ENCODE measurements at places on chromosomes 2 and 18. TPM values are rescaled to one million over a fixed set of nuclear protein-coding genes. Genes with fewer than 3 reads are reported as not detected.
A peak's percentile ranks its signal among the peaks of the same experiment; 100 is the strongest.

The MYCN gene
- total RNA-seq = 0.22 TPM

The ANTXR1 gene
- total RNA-seq = 0.05 TPM

The RGPD6 gene
- total RNA-seq = 17.5 TPM

The POTEI gene
- not detected for total RNA-seq

The AQP12B gene
- not detected for total RNA-seq

The SDC1 gene
- total RNA-seq = 0.14 TPM

The OSBPL6 gene
- 2.5 TPM for total RNA-seq

The DYSF gene
- total RNA-seq = 3.8 TPM

DNA sequence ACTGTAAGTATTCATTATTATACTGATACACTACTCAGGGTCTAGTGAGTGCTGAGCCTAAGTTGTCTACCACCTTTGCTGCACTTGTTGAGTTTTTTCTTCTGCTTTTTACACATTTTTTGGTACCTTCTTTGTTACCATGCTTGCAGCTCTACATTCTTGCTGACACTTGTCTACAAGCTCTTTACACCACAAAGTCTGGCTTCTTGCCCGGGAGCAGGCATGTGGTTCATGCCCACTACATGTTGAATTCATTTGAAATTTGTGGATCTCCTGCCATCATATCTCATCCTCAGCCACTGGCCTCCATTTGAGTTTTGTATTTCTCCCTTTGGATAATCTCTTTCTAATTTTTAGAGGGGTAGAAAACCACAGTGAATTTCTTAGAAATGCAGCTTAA, 29.9 kb downstream of the IL18R1 start:
- no peak for DNase-seq

DNA sequence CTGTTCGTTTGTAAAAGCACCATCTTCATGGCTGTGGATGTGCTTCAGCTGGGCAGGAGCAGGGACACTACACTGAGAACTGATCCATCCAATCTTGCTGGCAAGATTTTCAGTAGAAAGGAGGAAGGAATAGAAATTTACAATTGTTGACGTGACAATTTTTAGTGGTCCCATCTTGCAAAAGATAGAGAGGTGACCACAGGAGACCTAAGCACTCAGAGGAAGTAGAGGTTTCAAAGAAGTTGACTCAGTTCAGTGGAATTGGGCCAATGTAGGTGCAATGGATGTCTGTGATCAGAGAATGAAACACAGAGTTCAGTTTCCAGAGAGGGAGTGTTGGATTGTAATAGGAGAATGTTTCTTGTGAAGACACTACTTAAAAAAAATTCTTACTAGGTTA, 1.4 kb downstream of the UGT1A5 start:
- no peak for DNase-seq

DNA sequence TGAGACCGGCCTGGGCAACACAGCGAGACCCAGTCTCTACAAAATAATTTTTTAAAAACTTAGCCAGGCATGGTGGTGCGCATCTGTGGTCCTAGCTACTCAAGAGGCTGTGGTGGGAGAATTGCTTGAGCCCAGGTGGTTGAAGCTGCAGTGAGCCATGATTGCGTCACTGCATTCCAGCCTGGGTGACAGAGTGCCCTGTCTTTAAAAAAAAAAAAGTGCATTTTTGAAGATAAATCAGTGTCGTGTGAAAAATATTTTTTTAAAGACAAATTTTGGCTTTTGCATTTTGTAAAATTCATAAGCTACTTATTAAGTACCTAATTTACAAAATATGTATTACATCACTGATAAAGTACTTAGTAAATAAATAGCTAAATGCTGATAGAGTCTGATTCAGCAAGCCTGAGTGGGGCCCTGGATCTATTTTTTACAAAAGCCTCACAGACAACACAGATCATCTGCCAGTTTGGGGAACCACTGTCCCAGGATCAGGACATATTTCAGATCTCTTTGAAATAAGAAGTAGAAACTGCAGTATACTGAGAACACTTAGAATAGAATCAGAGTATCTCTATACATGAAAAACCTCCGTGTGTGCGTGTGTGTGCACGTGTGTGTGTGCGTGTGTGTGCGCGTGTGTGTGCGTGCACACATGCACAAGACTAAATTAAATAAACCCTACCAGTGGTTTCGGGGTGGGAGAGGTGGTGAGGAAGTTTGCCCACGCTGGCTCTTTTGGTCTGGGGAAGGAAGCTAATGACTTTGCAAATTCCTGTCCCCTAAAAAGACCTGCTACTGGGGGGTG, 61.6 kb downstream of the AAK1 start:
- DNase-seq = peak; percentile 55

GRCh38 chr2:119028327-119029174, 86.6 kb downstream of the MARCO start:
- DNase-seq = peak; percentile 25

DNA sequence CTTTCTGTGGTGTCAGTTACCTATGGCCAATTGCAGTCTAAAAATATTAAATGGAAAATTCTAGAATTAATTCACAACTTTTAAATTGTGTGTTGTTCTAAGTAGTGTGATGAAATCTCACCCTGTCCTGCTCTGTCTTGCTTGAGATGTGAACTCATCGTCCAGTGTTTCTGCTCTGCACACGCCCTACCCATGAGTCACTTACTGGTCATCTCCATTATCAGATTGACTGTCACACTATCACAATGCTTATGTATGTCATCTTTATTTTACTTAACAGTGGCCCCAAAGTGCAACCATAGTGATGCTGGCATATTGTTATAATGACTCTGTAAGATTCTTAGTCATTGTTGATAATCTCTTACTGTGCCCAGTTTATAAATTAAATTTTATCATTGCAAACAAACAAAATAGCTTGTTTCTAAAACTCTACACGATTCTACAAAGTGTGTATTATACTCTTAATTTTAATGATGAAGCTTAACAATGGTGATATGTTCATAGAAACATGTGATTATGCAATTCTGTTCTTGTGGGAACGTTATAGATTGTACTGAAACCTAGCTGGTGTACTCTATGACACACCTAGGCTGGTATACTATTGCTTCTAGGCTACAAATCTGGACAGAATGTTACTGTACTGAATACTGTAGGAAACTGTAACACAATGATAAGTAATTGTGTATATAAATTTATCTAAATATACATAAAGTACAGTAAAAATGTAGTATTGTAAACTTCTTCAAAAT, 1086.8 kb upstream of the PIK3C3 start:
- DNase-seq = no peak

DNA sequence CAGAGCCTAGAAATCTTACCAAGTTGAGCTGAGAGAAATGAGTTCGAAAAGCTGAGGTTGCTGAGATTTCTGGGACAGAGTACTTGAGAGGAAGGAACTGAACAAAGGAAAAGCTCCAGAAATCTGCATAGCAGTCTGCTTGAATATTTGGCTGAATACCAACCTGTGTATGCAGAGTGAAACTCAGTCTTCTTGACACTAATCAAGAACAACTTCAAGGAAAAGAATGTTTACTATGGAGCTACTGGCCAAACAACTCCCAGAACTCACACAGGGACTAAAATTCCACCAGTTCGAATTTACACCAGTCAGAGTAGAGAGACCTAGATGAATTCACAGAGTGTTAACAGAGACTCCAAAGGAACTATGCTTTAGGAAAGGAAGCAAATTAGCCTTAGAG, 66.5 kb downstream of the USP37 start:
- DNase-seq = no peak

DNA sequence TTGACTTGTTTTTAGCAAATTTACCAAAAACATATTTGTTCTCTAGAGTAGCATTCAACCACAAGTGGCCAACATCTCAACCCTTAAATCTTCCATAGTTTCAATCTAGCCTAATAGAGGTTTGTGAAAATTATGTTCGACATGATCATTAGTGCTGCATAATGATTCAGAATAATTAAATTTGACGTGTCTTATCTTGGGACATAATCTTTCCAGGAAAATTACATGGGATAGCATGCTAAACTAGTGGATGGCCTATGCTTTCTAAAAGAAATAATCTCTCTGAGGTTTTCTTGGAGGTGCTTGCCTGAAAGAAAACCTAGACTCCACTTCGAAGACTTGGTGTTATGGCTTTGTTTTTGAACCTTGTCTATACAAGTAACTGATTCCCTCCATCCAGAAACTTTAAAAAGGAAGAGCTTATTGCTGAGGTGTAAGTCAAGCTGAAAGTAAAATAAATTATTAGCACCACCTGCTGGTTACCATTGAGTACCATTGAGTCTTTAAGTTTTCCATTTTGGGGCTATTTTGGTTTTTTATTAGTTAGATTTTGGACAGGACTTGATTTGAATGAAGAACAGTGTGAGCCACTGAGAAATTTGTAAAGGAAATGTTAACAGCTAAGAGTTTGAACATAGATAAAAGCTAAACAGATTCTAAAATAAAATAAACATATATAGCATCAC, 32.7 kb downstream of the COX7A2L start:
- no peak for DNase-seq

GRCh38 chr2:9970200-9971044, 18.9 kb downstream of the GRHL1 start:
- DNase-seq = no peak

DNA sequence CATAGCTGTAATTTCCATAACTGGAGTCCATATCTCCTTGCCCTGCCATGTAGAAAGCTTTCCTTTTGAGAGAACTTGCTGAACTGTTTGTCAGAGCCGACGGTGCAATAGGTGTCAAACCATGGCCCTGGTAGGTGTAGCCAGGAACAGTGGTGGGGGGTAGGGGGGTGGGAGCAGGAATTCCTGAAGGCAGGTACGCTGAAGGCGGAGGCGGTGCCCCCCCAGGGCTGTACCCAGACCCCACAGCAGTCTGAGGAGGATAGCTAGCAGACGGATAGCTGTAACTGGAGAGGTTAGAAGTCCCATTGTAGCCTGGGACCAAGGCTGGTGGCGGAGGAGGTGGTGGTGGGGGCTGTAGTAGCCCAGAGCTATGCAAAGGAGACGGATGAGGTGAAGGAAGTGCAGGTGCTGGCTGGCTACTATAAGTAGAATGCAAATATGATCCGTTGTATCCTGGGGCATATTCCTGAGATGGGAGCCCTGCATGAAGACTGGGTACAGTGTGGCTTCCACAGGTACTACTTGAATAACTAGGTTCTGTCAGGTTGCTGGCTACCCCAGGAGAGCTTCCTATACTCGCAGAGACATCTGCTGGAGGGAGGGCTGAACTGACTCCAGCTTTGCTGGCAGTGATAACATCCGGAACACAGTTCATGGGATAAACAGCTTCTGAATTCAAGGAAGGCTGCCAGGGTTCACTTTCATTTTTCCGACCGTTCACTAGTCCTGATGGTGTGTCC, 124.8 kb downstream of the FIGN start:
- DNase-seq = no peak

GRCh38 chr2:135299165-135299564, 231.9 kb downstream of the ZRANB3 start:
- no peak for DNase-seq

GRCh38 chr2:167758292-167758691, 489.1 kb downstream of the STK39 start:
- no peak for DNase-seq

All from activated CD8-positive, alpha-beta T cell treated with anti-CD3 and anti-CD28 coated beads for 36 hours (primary cell).